NCI-H460 (cell line): ENCODE measurements at places on chromosomes 12 and 14. TPM values are rescaled to one million over a fixed set of nuclear protein-coding genes. Genes with fewer than 3 reads are reported as not detected.
A peak's percentile ranks its signal among the peaks of the same experiment; 100 is the strongest.

DNA sequence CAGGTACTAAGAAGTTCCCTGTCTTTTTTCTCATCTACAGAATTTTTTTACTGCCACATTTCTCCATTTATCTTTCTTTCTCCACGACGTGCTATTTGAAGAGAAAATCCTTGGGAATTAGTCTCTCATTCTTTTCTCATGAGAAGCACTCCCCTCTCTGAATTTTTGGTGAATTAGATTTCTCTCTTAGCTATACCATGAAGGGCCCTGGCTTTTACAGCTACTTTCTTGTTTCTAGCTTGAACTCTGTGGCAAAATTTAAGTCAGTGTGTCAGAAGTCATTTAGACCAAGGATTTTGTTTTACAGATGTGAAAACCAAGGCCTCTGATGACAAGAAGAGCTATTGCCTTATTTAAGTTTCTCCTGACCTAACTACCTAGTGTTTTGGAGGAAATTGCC, 213.1 kb downstream of the AEBP2 start:
- no peak for DNase-seq

GRCh38 chr14:102690509-102691286, 86.6 kb upstream of the TRAF3 start:
- DNase-seq: no peak

Gene PLEKHG7
- total RNA-seq: not detected in 2 replicates

DNA sequence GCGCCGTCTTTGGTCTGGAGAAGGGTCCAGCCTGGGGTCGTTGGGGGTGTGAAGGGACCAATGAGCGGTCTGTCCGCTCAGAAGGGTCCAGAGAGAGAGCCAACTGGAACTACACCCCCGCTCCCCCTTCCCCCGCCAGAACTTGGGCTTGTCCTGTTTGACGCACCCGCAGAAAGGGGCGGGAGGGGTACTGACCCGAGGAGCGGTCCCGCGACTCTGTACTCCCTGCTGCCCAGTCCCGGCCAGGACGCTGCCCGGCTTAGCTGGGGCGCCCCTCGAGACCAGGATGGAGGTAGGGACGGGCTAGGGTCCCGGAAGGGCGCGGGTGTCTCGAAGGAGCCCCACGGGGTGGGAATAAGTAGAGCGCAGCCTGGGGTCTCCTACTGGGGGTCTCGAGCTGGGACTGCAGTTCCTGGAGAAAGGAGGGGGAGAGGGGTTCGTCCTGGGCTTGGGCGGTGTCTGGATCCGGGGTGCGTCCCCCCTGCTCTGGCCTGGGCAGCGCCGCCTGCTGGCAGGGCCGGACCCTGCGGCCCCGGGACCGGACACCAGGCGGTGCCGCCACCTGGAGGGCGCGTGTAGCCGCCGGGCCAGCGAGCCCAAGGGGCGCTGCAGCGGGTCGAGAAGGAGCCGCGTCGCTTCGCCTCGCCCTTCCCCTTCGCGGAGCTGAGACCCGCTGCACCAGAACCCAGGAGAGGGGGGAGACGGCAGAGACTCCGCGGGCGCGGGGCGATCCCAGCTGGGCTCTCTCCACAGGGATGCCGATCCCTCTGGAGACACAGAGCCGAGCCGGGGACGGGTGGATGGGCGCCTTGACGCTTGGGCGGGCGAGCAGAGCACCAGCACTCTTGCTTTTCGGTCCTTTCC, 3.8 kb upstream of the CACNB3 start:
- peak; percentile 74 for DNase-seq

- no peak for DNase-seq
These were observed 862 bp downstream of the HMGA2 start for GRCh38 chr12:65825183-65825506.

GRCh38 chr12:89200217-89200616, 152.1 kb downstream of the DUSP6 start:
- DNase-seq: no peak

DNA sequence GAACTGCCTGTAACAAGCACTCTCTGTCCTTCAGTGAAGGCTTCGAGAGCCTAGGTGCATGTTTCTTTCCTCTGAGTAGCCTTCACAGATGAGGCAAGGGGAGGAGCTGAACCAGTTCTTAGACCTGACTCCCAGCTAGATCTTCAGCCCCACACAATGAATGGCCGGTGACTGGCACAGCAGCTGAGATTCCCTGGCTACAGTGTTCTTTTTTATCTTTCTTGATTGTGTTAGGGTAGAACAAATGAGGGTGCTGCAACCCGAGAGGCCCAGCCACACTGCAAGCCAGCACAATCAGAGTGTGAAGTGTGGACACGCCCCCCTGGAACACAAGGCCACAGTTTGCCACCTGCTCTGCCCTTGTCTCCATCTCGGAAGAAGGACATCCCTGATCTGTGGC, 19.1 kb upstream of the COL2A1 start:
- DNase-seq: no peak

GRCh38 chr12:100221523-100221922, 20.9 kb downstream of the ACTR6 start:
- no peak for DNase-seq

Gene BMP4
- not detected in 2 replicates for total RNA-seq

- DNase-seq: no peak
These were observed 636 bp upstream of the IFNG-AS1 start for GRCh38 chr12:67988601-67989021.

DNA sequence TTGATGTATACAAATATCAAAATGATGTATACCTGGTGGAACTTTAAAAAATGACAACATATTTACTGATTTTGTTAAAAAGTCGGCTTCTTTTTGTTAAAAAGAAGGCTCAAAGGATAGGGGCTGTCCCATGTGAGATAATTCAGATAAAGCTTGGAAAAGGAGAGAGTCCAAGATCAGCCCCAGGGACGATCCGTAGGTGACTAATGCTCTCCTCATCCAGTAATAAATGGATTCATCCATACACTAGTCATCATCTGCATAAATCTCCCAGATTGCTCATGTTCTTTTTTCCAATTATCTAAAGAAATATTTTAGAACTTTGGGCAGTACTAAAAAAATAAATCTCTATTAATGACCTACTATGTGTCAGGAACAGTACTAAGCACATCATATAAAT, 23.4 kb upstream of the FSCB start:
- no peak for DNase-seq

Gene ADAM20
- 0.17 and 0.32 TPM in 2 replicates for total RNA-seq

GRCh38 chr14:93115821-93116675, at the start of gene ITPK1:
Gene ITPK1 (minus strand): TSS chr14:93115925. CDS start chr14:93115163, 762 bp downstream.
- DNase-seq: peak; percentile 58

Gene FAM90A1
- total RNA-seq: not detected in 2 replicates

GRCh38 chr12:106144847-106145246, 6.1 kb upstream of the NUAK1 start:
- no peak for DNase-seq

Gene GLIPR1L2
- 0.17 and 0.42 TPM in 2 replicates for total RNA-seq

Gene ADAM21
- total RNA-seq: 0.27 TPM in 1 of 2 replicates, not detected in the other

Gene GCH1
- 11.5 and 15.2 TPM in 2 replicates for total RNA-seq

- DNase-seq: no peak
These were observed 9.6 kb downstream of the ARHGDIB start for GRCh38 chr12:14951851-14952250.

- DNase-seq: peak; percentile 74
These were observed 21.6 kb upstream of the GPR132 start for GRCh38 chr14:105086833-105087307.

Gene HRK
- total RNA-seq: 0.25 and 0.52 TPM in 2 replicates
